Activated naive CD8-positive, alpha-beta T cell treated with anti-CD3 and anti-CD28 coated beads, Interleukin-2, amount 50 U/mL, for 16 hours (primary cell): ENCODE measurements at places on chromosomes 3 and 15.

GRCh38 chr3:67619991-67620390 lies 34.4 kb downstream of the SUCLG2 start:
- DNase-seq, result no peak

- no peak for DNase-seq
Measured at GRCh38 chr3:112767177-112767576, 79.5 kb downstream of the CD200R1L start.

GRCh38 chr3:13769422-13769821 lies 110.4 kb downstream of the WNT7A start:
- DNase-seq, result no peak

GRCh38 chr3:133038731-133039375 lies 662 bp downstream of the TMEM108 start:
- no peak for DNase-seq

GRCh38 chr3:31733234-31733667 lies 200.5 kb downstream of the STT3B start:
- no peak for DNase-seq

GRCh38 chr15:66620744-66621344 lies 55.0 kb upstream of the LCTL start:
- no peak for DNase-seq

GRCh38 chr3:61758839-61759238 lies 197.5 kb downstream of the PTPRG start:
- no peak for DNase-seq

DNA sequence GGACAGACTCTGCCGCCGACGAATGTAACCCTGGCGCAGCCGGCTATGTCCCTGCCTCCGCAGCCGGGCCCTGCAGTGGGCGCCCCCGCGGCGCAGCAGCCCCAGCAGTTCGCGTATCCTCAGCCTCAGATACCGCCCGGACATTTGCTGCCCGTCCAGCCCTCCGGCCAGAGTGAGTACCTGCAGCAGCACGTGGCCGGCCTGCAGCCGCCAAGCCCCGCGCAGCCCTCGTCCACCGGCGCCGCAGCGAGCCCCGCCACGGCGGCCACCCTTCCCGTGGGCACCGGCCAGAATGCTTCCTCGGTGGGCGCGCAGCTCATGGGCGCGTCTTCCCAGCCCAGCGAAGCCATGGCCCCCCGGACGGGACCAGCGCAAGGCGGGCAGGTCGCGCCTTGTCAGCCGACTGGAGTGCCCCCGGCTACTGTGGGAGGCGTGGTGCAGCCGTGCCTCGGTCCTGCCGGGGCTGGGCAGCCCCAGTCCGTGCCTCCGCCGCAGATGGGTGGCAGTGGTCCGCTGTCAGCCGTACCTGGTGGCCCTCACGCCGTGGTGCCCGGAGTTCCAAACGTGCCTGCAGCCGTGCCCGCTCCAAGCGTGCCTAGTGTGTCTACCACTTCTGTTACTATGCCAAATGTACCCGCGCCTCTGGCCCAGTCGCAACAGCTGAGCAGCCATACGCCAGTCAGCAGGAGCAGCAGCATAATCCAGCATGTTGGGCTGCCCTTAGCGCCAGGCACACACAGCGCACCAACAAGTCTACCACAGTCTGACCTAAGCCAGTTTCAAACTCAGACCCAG lies 2.4 kb downstream of the TSC22D2 start:
- no peak for DNase-seq

- no peak for DNase-seq
Measured at GRCh38 chr15:88256279-88257230, at the start of gene NTRK3. Gene NTRK3 (minus strand): TSS chr15:88256739. CDS start chr15:88256153, 586 bp downstream.

DNA sequence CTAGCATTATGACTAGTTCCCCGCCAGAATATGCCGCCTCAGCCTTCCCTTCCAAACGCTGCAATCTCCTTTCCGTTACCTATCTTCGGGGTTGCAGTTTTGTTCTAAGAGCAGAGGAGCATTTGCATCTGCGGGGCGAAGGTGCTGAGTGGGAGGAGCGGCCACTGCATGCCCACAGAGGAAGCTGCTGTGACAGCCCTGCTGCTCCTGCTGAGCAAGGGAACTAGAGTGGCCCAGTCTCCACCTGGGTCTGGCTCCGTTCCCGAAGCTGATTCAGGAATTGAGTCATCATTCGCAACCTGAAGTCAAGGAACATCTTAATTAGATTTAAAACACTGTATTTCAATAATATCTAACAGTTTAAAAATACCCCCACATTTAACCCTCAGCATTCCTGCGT lies 98.2 kb upstream of the TJP1 start:
- no peak for DNase-seq

DNA sequence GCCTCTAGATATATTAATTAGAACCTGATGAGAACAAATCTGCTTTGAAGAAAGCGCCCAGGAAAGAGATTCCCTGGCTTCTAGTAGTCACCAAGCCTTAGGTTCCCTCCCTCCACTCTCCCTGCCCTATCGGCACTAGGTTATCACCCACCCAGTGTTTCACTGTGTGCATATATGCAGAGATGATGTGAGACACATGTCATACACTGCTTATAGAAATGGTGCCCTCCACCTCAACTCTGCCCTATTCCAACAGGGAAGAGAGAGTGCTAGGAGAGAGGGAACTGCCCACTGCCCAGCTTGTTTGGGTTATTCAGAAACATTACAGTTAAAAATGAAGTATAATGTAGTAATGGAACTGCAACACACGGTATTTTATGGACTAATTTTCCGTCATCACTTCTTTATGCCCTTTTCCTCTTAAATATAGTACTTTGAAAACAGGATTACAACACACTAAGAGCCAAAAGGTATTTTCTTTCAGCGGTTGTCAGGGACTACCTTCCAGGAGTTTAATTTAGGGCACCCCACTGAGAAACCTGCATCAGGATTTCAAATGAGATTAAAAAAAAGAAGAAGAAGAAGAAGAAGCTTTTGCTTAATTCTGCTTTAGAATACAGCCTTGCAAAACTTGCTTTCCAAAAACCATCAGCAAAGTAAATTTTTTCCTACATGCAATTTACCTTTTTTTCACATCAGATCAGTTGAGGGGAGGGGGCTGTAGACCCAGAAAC lies 55.3 kb downstream of the MEIS2 start:
- DNase-seq, result no peak

DNA sequence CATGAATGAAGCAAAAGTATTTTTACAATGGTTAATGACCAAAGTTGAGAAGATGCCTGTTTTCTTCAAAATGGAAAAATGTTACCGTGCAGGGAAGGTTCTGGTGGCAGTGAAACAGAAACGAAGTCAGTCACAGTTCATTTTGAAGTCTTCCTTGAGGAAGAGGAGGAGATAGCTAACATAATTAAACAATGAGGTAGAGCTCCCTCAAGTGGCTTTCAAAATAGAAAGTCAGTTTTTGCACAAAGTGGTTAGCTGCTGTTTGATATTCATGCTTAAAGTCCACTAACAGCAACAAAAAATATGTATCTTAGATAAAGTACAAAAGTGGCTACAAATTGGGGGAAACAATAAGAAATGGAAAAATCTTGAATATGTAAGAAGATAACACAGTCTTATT lies 87.3 kb downstream of the TFG start:
- DNase-seq, result no peak

DNA sequence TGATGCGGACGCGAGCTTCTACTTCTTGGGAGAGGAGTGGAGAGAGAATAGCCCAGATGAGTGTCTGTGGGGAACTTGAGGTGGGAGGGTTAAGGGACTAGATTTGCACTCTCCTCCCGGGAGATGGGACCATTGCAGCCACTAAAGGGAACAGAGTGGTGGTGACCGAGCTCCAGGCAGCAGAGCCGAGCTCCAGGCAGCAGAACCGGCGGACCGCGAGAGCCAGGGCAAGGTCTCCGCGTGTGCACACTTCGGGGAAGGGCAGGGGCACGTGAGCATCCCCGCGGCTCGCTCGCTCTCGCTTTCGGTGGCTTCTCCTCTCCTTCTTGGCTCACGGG lies 1.1 kb downstream of the IGDCC3 start:
- DNase-seq, result no peak

DNA sequence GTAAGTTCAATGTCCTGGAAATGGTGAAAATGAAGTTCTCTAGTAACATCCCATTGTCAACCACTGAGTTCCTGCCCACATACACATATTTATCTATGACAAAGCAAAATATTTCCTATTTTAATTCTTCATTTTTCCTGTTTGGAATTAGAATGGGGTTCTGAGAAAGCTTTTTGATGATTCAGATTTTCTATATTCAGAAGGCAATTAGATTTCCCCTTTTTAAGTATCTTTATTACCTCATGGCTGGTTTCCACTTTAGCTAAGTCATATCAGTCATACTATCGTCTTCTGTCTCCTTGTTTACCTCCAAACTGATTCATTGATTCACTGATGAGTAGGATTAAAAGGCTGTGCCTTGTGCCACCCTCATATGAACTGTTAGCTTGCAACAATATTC lies 17.9 kb downstream of the ETFA start:
- DNase-seq, result no peak

DNA sequence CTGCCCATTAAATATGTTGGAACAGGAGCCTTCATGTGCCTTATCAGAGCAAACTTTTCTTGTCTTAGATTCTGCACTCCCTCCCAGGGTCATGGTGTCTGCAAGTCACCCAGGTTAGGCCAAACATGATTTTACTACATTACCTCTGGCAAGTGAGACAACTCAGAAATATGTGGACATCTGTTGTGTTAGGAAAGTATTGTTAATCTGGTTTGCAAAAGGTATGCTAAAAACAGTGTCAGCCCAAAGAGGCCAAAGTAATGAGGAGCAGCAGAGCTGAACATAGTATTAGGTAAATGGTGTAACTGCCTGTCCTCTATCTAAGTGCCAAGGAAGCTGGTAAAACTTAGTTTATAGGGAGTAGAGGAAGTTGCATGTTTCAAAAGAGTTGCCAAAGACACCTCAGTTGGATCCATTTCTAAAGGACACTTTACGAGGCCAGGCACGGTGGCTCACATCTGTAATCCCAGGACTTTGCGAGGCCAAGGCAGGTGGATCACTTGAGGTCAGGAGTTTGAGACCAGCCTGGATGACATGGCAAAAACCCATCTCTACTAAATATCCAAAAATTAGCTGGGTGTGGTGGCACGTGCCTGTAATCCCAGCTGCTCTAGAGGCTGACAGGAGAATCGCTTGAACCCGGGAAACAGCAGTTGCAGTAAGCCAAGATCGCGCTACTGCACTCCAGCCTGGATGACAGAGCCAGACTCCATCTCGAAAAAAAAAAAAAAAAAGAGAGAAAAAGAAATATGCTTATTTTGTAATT lies 22.5 kb upstream of the PPIB start:
- no peak for DNase-seq

DNA sequence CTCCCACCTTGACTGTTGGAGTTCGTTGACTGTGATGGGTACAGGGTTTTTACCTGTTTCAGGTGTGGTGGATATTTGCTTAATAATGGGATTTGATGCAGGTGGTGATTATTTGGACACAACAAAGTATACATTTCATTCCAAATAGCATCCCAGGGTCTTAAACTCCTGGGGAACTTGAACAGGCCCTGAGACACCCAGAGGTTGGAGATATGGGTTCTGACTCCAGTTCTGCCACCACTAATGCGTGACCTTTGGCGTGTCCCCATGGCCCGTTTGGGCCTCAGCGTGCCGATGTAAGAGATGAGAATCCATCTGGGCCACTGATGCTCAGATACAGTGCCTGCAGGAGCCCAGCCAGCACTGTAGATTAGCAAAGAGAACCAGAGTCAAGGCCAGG lies 264.5 kb downstream of the EPHB1 start:
- DNase-seq, result no peak

- DNase-seq, result no peak
Measured at GRCh38 chr3:171121801-171122200, 95.3 kb upstream of the SLC2A2 start.

DNA sequence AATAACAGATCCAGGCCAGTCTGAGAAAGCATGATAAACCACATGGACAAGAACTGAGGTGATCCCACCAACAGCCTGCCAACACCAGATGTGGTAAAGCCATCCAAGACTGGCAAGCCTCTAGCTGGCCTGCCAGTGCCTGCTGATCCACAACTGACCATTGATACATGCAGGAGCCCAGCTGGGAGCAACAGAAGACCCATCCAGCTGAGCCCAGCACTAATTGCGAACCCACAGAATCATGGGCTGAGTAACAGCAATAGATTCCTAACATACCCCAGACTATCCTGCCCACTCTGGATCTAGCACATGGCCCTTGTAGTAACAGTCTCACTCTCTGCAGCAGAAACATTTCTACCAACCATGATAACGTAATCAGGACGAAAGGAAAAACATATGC lies 10.6 kb downstream of the MGLL start:
- no peak for DNase-seq
